ENCODE measurements at places on chromosomes 1 and 21.

DNA sequence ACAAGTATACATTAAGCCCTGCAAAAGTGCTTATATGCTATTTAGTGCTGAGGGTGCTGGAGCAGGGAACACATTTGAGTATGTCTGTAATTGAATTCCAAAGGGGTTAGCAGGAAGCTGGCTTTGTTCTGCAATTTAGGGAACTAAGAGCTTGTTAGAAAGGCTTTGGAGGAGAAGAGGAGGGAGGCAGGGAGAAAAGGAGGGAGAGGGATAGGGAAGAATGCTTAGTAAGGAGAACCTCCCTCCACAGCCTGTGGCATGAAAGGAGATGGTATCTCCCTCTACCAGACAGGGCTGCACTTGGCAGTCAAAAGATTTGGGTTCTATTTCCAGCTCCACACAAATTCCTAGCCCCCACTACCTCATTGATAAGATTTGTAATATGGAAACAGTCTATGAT is 217.8 kb downstream of the DAB1 start:
- DNase-seq: no peak

- DNase-seq: no peak
Measured at GRCh38 chr1:100423832-100424337, 71.6 kb downstream of the CDC14A start.

- no peak for DNase-seq
Measured at GRCh38 chr1:224498574-224499170, 64.1 kb upstream of the WDR26 start.

DNA sequence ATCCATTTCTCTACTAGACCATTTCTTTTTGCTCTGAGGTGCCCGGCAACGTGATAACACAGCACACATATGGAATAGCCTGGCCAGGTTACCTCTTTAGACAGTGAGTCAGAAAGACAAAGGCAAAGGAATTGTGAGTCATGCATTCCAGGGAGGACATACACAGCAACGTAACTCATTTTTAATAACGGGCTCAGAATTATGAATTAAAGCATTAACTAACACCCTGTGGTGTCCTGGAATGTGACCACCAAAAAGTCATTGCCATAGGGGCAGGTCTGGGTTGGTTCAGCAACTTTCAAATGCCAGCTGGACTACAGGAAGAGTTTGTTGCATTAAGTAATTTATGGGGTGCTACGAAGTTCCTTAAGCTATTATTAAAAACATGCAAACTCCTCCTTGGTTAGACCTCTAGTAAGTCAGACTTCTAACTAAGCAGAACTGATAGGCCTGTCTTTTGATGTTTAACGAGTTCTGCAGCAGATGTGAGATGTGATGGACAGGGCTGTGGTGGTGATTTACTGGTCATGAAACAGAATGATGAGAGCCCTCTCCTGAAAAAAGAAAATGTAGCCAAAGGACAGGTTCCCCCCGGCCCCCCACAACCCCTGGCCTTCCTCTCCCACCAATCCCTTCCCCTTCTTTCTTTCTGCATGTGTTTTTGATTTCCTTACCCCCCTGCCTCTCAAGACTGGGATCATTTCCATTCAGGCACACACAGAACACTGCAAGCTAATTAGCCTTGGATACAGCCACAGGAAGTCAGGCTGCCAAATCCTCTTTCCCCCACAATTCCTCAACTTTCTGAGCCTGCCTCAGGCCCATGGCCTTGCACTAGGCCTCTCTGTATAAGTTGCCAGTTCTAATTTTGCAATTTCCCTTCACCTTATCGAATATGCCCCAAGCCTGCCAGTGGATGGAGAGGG is 88.9 kb upstream of the HAO2 start:
- DNase-seq: no peak

DNA sequence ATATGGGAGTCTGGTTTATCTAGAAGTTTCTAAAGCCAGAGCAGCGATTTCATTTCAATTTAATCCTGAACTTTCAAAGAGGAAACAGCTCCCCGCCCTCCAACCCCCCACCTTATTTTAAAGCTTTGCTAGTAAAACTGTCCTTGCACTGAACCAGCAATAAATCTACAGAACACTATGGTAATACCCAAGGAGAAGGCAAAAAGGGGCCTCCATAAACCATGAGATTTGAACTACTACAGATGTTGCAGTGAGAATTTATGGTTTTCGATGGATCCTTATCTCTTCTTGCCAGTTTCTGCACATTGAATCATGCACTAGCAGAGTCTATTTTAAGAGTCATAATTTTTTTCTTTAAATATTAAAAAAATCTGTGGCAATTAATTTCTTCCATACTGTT is 64.8 kb upstream of the BEND5 start:
- no peak for DNase-seq

DNA sequence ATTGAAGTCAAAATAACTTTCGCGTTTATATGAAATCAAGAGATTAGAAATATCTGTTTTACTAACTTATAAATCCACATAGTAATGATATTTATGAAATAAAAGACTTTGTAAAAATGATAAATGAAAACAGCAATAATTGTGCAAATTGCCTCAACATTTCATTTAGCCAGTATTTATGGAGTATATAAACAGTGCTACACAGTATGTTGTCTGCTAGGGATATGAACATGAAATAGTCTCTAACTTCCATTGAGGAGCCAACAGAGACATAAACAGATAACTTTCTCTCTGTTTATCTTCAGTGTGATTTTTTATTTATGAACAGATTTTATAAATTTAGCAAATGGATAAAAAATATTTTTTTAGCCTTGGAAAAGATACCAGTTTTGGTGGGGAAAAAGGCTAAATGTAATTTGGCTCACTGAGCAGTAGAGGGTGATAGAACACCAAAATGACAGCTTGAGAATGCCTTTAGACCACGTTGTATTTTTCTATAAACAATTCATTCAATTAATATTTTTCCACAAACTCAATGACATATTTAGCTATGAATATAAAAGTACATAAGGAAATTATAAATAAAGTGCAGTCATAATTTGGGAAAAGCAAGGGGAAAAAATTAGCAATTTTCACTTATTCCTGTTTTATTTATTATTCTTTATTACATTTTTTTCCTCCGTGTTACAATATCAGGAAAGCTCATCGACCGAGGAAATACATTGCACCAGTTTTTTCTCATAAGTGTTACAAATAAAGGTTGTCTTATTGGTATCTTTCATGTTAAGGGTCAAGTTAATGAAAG is 47.5 kb upstream of the EEIG2 start:
- DNase-seq: no peak

GRCh38 chr1:207139616-207140015 is 35.6 kb downstream of the C4BPA start:
- DNase-seq: no peak

GRCh38 chr1:248627971-248628844 is 6.7 kb downstream of the OR2T11 start:
- no peak for DNase-seq

DNA sequence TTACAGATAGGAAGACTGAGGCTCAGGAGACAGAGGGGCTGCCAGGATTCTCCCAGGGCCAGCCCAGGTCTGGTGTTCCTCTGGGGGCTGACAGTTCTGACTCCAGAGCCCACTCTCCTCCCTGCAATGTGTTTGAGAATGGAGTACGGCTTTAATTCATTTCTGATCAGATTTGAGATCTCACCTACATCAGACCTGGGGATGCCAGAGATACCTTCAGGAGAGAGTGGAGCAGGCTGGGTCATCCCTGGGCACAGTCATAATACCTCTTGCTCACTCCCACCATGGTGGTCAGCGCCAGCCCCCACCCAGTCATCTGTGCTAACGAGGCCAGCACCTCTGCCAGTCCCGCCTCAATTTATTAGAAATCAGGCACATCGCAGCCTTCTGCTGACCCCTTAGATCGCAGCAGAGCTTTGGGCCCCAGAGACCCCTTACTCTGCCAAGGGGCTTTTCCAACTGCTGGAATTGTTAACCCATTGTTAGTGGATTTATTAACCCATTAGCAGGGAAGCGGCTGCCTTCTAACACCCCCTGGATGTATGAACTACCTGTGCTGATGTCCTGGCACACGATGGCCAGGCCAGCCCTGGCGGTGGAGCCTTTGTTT is 352.1 kb downstream of the MATN1 start:
- no peak for DNase-seq

DNA sequence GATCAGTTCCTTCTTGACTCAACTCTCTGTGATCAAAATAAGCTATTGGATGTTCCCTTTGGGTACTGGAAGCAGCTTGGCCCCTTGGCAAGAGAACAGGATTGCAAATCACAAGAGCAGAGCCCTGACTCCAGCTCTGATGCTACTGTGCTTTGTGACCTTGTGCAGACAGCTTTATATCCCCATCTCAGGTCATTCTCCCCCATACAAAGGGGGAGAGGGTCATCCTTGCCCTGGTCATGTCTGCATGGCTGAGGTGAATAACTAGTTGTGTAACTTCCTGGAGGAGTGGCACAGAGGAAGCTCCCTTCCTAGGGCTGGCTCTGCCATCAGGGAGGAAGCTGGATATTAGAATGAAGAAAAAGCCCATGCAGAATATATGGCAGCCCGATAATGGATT is 142.9 kb downstream of the DHRS3 start:
- DNase-seq: no peak

- no peak for DNase-seq
Measured at GRCh38 chr1:223551610-223552009, 113.9 kb downstream of the CAPN8 start.
